ENCODE measurements at places on chromosomes 6 and 20.

GRCh38 chr20:16709017-16709416 is 20.8 kb upstream of the SNRPB2 start:
- DNase-seq: no peak

- no peak for DNase-seq
Measured at GRCh38 chr6:156260815-156261214, 516.4 kb upstream of the ARID1B start.

GRCh38 chr6:151627689-151628444 is 134.1 kb downstream of the CCDC170 start:
- no peak for DNase-seq

DNA sequence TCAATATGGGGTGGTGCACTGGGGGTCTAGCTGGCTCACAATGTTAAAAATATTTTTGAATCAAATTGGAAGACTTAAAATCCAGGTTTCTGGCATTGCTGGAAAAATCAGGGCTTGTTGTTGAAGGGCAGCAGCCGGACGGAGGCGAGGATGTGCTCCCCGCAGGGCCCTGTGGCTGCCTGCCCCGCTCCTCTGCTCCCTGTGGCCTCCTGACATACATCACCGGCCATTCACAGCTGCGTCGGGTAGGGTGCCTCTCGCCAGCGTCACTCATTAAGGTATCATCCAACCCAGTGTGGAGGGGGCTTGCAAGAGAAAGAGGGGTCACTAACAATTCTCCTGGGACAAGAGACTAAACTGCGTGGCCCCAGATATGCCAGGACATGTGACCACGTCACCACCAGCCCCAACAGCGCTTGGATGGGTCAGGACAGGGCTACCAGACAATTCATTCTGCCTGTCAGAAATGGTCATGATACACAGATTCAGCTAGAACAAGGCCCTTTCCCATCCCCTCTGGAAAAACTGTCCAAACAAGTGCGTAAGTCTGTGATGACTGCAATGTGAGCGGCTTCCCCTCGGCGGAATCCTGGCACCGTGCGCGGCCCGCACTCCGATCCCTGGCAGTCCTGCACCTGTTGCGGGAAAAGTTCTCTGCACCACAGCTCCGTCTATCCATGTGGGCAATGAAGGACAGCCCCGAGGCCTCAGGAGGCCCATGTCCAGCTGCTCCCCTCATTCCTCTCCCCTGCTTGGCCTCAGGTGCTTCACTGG is 12.0 kb downstream of the GATA5 start:
- DNase-seq: no peak

- DNase-seq: no peak
Measured at GRCh38 chr6:100269189-100269588, 195.5 kb downstream of the SIM1 start.

- DNase-seq: no peak
Measured at GRCh38 chr20:10613911-10614310, 59.9 kb downstream of the JAG1 start.

- no peak for DNase-seq
Measured at GRCh38 chr20:7352165-7352564, 584.7 kb downstream of the BMP2 start.

- DNase-seq: no peak
Measured at GRCh38 chr6:112389842-112390241, 42.7 kb downstream of the RFPL4B start.

GRCh38 chr20:22684072-22684762 is 99.8 kb upstream of the FOXA2 start:
- DNase-seq: no peak
